RPMI7951 (cell line): ENCODE measurements at places on chromosomes 6 and 20. TPM values are rescaled to one million over a fixed set of nuclear protein-coding genes. Genes with fewer than 3 reads are reported as not detected.

Gene STK4
- 26.2 and 26.7 TPM in 2 replicates for total RNA-seq

Gene CYP24A1
- total RNA-seq: 1.1 and 1.5 TPM in 2 replicates

Gene OR2B2
- total RNA-seq: not detected in 2 replicates

Gene PI3
- not detected in 2 replicates for total RNA-seq

Gene SGK2
- not detected in 2 replicates for total RNA-seq

Gene DYNLT2
- 1.8 and 2.0 TPM in 2 replicates for total RNA-seq

Gene SNAP91
- not detected in 2 replicates for total RNA-seq

Gene MRAP2
- 6.6 and 8.4 TPM in 2 replicates for total RNA-seq

Gene TRIM40
- not detected in 2 replicates for total RNA-seq

Gene RIMS1
- not detected in 2 replicates for total RNA-seq

Gene HLA-DQB1
- not detected in 2 replicates for total RNA-seq

Gene SYTL3
- total RNA-seq: 4.1 and 6.2 TPM in 2 replicates

Gene MUC21
- total RNA-seq: not detected in 2 replicates

Gene MRPL2
- total RNA-seq: 50.0 and 54.3 TPM in 2 replicates

Gene COL19A1
- 0.12 and 0.59 TPM in 2 replicates for total RNA-seq

Gene ZNF391
- 2.5 and 3.7 TPM in 2 replicates for total RNA-seq

Gene LGSN
- total RNA-seq: not detected in 2 replicates

Gene CDH26
- not detected in 2 replicates for total RNA-seq

Gene GATA5
- not detected in 2 replicates for total RNA-seq

Gene ADGRF5
- total RNA-seq: 0.12 and 0.20 TPM in 2 replicates

Gene PPP1R16B
- under 0.01 TPM in 2 replicates for total RNA-seq

Gene EDN3
- not detected in 2 replicates for total RNA-seq

Gene PAK5
- not detected in 2 replicates for total RNA-seq

Gene SYCP2
- total RNA-seq: 6.2 and 10.1 TPM in 2 replicates

Gene ZSCAN23
- 4.0 and 8.4 TPM in 2 replicates for total RNA-seq

Gene AGER
- total RNA-seq: 0.98 and 1.6 TPM in 2 replicates

Gene NCOA6
- total RNA-seq: 9.1 and 10.9 TPM in 2 replicates

Gene PEDS1
- total RNA-seq: 54.2 and 56.1 TPM in 2 replicates

Gene ADGRB3
- under 0.01 TPM in 1 of 2 replicates, not detected in the other for total RNA-seq

Gene CPXM1
- not detected in 2 replicates for total RNA-seq

Gene OXT
- total RNA-seq: not detected in 2 replicates

Gene TBX18
- 9.1 and 13.6 TPM in 2 replicates for total RNA-seq

Gene MICB
- 31.0 and 34.4 TPM in 2 replicates for total RNA-seq

Gene CTCFL
- total RNA-seq: not detected in 2 replicates

Gene SLC12A5
- 0.96 TPM in 1 of 2 replicates, not detected in the other for total RNA-seq

Gene ROS1
- 0.36 and 0.49 TPM in 2 replicates for total RNA-seq

Gene BPIFA1
- not detected in 2 replicates for total RNA-seq

Gene HLA-DMA
- total RNA-seq: 10.1 and 10.9 TPM in 2 replicates

Gene TGM2
- total RNA-seq: 650 and 793 TPM in 2 replicates
